ENCODE measurements at places on chromosomes 7 and 10.

- no peak for DNase-seq
Measured at GRCh38 chr7:22660293-22660692, 66.7 kb upstream of the IL6 start.

DNA sequence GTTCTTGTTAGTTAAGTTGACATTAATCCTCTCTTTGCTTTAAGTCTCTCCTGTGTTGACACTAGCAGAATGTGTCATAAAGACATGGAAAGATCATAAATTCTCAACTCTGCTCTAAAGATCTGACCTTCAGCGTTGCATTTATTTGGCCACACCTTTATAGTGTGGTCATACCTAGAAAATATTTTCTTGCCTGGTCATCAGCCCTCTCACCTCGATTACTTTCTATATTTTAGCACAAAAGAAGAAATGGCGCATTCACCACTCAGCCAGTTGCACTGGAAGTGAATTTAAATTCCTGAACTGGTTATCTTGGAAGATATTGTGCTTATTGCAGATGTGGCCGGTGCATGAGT lies 96.7 kb upstream of the PDCD4 start:
- no peak for DNase-seq

DNA sequence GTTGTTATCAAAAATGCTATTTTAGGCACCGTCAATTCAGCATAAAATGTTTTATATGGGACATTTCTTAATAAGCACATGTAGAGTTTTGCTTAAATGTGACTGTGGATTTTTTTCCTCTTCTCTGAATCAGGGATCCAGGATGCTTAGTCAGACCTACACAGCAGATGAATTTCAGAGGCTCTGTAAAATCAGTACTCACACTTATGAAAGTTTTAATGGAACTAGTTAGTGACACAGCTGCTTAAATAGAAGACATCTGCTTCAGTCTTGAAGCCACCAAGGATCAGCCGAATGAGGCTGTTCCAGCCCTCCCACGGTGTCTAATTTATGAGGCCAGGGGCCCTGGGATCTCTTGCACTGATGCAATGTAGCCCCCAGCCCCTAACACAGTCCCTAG lies 136.0 kb downstream of the MYOF start:
- DNase-seq: no peak

- no peak for DNase-seq
Measured at GRCh38 chr10:8059191-8059936, 4.9 kb downstream of the GATA3 start.

GRCh38 chr7:55427800-55428199 lies 62.7 kb downstream of the LANCL2 start:
- no peak for DNase-seq

DNA sequence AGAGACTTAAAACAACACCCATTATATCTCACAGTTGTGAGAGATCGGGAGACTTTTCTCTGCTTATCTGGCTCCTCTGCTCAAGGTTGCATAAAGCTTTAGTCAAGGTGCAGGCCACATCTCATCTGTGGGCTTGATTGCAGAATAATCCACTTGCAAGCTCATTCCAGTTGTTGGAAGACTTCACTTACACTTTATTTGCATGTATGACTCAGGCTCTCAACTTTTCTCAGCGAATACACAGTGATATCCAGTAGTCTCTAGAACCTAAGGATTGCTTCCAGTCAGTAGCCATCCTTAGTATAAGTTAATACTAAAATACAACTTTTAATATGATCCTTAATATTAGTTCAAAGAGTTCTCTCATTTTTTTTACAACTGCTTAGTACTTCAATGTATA lies 435.5 kb upstream of the NRG3 start:
- DNase-seq: no peak

DNA sequence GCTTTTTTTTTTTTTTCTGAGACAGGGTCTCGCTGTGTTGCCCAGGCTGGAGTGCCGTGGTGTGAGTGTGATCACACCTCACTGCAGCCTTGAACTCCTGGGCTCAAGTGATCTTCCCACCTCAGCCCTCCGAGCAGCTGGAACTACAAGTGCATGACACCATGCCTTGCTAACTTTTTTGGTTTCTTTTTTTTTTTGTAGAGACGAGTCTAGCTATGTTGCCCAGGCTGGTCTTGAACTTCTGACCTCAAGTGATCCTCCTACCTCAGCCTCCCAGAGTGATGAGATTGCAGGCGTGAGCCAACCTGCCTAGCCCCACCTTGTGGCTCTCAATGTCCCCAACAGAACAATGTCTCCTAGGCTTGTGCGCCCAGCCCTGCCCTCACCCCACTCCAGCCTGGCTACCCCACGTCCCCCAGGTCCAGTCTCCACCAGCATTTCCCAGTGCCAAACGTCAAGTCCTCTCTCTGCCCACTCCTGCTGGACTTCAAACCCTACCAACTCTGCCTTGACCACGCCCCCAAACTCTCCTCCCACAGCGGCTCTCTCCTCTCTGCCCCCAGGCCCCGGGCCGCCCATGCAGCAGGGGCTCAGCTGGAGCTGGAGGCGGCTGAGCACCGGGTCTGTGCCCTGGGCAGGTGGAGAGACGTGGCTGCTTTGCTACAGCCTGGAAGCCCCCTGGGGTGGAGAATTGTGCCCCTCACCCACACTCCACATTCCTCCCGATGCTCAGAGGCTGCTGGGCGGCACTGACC lies 18.9 kb downstream of the BHLHA15 start:
- DNase-seq: no peak

- peak; percentile 16 for DNase-seq
Measured at GRCh38 chr7:78768859-78769258, 684.6 kb downstream of the MAGI2 start.

- no peak for DNase-seq
Measured at GRCh38 chr7:40348126-40348728, 213.4 kb downstream of the SUGCT start.

DNA sequence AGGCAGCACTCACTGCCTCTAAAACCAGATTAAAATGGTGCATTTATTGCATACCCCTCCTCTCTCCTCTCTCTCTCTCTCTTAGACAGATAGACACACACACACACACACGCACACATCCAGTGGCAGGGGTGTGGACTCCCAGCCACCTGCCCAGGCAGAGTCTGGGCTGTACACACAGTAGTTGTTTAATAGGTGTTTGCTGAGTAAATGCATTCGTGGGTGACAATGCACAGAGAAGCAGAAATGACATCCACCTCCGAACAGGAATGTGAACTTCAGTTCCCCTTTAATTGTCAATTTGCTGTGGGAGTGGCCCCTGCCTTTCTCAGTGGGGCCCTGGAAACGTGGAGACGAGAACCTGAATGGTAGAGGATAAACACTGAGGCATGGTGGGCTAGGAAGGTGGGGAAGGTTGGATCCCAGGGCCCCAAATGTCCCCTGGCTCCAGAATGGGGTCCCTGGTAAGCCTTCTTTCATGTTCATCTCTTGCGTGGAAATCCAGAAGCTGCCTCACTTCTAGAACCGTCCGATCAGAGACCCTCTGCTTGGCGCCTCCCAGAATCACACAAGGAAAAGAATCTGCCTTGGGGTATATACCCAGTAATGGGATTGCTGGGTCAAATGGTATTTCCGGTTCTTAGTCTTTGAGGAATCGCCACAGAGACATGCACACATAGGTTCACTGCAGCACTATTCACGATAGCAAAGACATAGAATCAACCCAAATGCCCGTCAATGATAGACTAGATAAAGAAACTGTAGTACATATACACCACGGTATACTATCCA lies 58.5 kb upstream of the ECHDC3 start:
- DNase-seq: no peak

GRCh38 chr10:77716458-77717317 lies 79.1 kb upstream of the KCNMA1 start:
- no peak for DNase-seq

DNA sequence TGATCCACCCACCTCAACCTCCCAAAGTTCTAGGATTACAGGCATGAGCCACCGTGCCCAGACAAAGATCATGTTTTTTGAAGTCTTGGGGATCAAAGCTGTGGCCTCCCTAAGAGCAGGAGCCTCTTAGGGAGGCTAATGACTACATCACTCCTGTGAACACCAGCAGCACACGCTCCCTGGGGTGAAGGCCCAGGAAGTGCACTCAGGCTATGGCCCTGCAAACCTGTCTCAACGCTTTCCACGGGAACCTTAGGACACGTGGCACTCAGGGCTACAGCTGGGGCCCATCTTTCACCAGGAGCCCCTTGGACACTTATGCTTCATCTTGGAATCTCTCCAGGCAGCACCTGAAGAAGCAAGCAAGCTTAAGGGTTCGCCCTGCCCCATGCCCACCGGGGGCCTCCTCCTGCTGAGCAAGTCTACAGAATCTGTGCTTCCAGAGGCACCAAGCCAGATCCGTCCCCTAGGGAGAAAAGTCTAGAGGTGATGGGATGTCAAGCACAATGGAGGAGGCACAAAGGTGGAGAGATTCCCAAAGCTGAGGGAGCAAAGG lies 18.4 kb downstream of the VSTM4 start:
- no peak for DNase-seq

DNA sequence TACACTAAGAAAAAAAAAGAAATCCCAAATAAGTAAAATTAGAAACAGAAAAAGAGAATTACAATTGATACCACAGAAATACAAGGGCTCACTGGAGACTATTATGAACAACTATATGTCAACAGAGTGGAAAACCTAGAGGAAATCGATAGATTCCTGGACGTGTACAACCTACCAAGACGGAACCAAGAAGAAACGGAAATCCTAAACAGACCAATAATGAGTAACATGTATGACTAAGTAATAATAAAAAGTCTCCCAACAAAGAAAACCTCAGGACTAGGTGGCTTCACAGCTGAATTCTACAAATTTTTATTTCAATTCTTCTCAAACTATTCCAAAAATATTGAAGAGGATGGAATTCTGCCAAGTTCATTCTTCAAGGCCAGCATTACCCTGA lies 13.9 kb downstream of the DIP2C start:
- DNase-seq: no peak

- DNase-seq: no peak
Measured at GRCh38 chr10:4250587-4250887, 465.5 kb upstream of the KLF6 start.

GRCh38 chr7:24059775-24060174 lies 224.2 kb upstream of the NPY start:
- DNase-seq: no peak

DNA sequence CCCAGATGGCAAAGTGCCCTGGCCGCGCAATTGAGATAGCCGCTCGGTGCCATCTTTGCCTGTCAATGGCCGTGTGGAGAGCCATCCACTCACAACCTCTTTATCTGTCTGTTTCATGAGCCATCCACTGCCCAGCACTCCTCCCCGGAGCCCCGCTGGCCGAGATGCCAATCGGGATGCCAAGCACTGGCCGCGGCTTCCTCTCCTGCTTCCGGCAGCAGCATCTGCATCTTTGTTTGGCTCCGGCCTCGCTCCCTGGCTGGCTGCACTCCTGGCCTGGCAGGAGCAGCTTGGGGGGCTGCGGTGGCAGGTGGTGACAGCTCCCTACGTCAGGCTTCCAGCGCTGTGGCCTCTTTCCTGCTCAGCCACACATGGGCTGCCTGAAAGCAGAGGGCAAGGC lies 231.7 kb downstream of the USP6NL start:
- DNase-seq: no peak

DNA sequence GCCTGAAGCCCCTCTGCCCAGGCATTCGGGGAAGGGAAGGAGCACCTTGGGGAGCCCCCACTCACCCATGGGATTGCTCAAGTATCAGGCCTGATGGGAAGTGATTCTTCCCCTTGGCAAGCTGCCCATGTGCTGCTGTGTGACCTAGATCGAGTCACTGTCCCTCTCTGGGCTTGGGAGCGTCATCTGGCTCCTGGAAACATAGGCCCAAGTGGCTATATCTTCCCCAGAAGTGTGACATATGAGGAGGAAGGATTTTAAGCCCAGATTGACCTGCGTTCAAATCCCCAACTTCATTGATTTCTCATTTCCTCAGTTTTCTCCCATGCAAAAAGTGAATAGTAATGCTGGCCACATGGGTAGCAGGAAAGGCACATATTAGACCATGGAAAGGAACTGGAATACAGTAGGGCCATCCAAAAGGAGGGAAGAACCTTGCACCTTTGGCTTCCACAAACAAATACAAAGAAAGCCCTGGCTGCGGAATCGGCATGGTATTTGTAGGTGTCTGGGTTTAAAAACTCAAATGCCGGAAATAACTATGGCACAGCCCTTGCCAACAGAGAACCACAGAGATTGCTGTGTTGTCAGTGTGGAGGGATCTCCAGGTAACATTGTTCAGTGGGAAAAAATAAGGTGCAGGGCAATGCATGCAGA lies 169.5 kb upstream of the ZMIZ1 start:
- no peak for DNase-seq

- no peak for DNase-seq
Measured at GRCh38 chr10:36526033-36526432, 599.4 kb upstream of the ANKRD30A start.

- DNase-seq: peak; percentile 22
Measured at GRCh38 chr7:4809091-4809591, 33.7 kb downstream of the AP5Z1 start.

GRCh38 chr7:130994378-130995115 lies 260.5 kb upstream of the KLF14 start:
- peak; percentile 72 for DNase-seq

DNA sequence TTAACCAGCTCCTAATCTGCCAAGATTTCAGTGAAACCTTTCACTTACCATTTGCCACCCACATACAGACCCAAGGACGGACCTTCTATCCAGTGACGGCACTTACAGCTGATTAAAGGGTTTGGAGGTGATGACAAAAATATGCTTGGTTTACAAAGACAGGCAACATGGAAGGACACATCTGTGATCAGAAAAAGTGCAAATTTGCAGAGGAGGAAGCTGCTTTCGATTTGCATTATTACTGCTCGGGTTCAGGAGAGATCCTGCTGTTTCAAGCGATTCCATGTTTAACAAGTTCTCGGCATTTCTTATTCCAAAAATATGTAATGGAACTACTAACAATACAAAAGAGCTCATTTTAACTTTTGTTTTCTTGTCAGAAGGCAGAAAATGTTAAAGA lies 109.0 kb downstream of the JAZF1 start:
- DNase-seq: no peak

DNA sequence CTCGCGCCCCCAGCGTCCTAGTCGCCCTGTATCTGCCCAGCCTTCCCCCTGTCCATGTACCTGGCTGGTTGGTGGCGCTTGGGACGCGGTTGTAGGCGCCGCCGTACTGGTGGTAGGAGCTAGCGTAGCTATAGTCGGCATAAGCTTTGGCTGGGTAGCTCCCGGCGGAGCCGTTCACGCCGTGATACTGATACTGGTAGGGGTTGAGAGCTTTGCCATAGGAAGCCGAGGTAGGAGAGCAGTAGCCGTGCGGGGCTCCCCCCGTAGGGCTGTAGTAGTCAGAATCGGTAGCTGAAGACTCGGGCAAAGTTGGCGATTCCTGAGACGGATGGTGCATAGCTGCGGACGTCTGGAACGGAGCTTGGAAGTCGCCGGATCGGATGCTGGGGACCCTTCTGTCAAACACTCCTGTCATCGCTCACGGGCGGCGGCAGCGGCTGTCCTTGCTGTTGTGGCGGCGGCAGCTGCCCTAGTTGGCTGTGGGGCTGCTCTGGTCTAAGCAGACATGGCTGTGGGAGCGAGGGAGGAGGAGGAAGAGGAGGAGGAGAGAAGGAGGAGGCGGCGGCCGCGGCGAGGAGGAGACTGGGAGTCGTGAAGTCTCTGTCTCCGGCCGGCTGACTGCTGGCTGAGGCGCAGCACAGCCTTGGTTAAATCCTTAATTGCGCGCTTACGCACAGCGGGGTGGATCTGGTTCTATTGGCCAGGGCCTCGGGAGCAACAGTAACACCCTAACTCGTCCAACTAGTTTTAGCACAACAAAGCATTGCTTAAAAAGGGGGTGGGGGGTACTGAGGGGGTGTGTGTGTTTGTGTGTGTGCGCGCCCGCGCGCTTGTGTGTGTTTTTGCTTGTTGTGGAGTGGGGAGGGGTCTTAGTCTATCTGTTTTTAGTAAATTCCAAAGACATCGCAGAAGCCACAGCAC lies at the start of gene DLX5:
Gene DLX5, minus strand, starts transcription at position 623 of the 921 bp plus-strand sequence. Its CDS starts 208 bp downstream, at position 415.
- peak; percentile 13 for DNase-seq
